ENCODE measurements at places on chromosomes 5 and 9.

- DNase-seq, result no peak
Measured at GRCh38 chr5:145068721-145069120, 766.4 kb downstream of the PRELID2 start.

DNA sequence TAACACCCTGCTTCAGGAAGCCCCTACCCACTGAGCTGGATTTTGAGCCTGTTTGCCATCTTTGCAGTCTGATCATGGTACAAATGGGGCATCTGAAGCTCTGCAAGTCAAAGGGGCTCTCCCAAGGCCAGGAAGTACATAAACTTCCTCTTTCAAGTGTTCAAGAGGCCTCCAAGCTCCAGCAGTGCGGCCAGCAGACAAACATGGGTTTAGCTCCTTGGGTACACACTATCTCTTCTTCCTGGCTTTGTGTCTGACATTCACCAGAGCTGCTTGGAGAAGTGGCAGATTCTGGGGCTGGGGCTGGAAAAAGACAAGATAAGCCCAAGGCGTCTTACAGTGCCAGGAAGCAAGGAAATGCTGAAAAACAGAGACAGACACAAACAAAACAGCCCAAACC is 34.1 kb downstream of the LAMC3 start:
- no peak for DNase-seq

GRCh38 chr9:135324329-135324728 is 155.3 kb upstream of the PPP1R26 start:
- no peak for DNase-seq

GRCh38 chr5:33244441-33245150 is 196.2 kb upstream of the TARS1 start:
- no peak for DNase-seq

GRCh38 chr9:105431424-105432246 is 16.2 kb upstream of the FSD1L start:
- no peak for DNase-seq

DNA sequence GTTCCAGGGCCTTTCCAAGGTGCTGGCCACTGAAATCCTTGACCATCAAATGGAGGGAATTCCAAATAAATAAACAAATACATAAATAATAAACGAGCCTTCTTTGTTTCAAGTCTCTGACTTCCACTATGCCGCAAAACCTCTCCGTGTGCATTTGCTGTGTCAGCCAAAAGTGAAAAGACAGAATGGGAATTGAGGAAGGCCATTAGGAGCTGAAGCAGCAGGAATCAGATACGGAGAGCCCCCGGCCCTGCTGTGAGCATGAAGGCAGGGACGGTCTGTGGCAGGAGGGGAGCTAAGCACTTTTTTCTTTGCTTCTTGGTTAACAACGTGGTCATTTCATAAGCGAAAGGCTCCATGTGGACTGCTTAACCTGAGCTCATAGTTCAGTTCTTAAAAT is 26.1 kb downstream of the PLPPR1 start:
- DNase-seq, result no peak

GRCh38 chr9:71303351-71303750 is 181.9 kb upstream of the TRPM3 start:
- no peak for DNase-seq

Data from activated T-cell treated with anti-CD3 and anti-CD28 coated beads for 24 hours (primary cell).